ENCODE measurements at places on chromosomes 16 and 17. TPM values are rescaled to one million over a fixed set of nuclear protein-coding genes. Genes with fewer than 3 reads are reported as not detected.

The JUP gene
- total RNA-seq = 241 TPM

The SLC4A1 gene
- not detected for total RNA-seq

The HOXB5 gene
- under 0.01 TPM for total RNA-seq

The TMEM95 gene
- total RNA-seq = not detected

The HOXB4 gene
- under 0.01 TPM for total RNA-seq

The NDUFAF8 gene
- 69.6 TPM for total RNA-seq

The C16orf96 gene
- total RNA-seq = under 0.01 TPM

The HSD17B2 gene
- 120 TPM for total RNA-seq

The CDH13 gene
- 126 TPM for total RNA-seq

The CD300C gene
- not detected for total RNA-seq

The WNK4 gene
- total RNA-seq = 0.44 TPM

The NLRP1 gene
- 41.7 TPM for total RNA-seq

The GAST gene
- total RNA-seq = not detected

The CYB5B gene
- 184 TPM for total RNA-seq

The MYH8 gene
- total RNA-seq = not detected

Data from placental pericyte (primary cell).